Epithelial cell of proximal tubule (primary cell): ENCODE measurements at places on chromosomes 3 and 15. TPM values are rescaled to one million over a fixed set of nuclear protein-coding genes. Genes with fewer than 3 reads are reported as not detected.

GRCh38 chr3:139455206-139455605, 21.1 kb downstream of the RBP2 start:
- no peak for DNase-seq

- no peak for DNase-seq
Observed at GRCh38 chr3:56683122-56683817, at the start of gene TASOR. TASOR (minus strand) TSS chr3:56683265; CDS start chr3:56683006, 259 bp downstream.

DNA sequence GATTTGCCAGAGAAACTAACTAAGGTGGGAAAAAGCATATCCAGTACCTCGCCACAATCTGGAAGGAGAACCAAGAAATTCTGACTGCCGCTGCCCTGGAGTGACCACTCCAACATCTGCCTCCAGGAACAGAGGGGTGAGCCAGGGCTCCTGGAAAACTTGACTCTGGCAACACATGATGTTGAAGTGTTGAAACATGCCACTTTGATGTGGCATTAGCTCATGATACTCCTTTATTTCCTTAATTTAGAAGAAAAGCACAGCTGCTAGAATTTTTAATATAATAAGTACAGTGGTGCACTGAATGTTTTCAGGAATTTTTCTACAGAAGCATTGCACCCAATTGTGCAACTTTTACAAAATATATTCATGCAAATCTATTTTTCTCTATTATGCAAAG, 109.9 kb upstream of the BCL6 start:
- DNase-seq, result no peak

DNA sequence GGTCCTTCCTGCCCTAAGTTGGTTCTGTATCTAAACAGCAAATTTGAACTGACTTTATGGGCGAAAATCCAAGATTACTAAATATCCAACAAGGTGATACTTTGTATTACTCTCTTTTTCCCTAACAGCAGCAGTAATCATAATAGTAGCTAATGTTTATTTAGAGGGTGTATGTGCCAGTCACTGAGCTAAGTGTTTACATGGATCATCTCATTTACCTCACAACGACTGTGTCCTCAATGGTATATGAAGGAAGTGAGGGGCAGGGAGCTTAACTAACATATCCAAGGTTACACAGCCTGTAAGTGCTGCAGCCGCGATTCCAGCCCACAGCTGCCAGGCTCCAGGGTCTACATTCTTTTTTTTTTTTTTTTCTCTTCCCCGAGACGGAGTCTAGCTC, 10.3 kb upstream of the LRRC34 start:
- DNase-seq, result no peak

DNA sequence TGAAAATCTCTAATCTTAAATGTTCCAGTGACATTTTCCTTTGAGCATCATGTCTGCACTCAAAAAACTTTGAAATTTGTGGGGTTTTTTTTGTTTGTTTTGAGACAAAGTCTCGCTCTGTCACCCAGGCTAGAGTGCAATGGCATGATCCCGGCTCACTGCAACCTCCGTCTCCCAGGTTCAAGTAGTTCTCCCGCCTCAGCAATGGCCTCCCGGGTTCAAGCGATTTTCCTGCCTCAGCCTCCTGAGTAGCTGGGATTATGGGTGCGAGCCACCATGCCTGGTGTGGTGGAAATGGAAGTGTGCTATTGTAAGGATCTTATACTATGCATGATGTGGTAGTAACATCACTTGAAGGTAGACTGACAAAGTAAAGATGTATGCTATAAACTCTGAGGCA, 42.5 kb downstream of the TKT start:
- DNase-seq, result no peak

GRCh38 chr15:28047277-28047676, 51.8 kb downstream of the OCA2 start:
- no peak for DNase-seq

DNA sequence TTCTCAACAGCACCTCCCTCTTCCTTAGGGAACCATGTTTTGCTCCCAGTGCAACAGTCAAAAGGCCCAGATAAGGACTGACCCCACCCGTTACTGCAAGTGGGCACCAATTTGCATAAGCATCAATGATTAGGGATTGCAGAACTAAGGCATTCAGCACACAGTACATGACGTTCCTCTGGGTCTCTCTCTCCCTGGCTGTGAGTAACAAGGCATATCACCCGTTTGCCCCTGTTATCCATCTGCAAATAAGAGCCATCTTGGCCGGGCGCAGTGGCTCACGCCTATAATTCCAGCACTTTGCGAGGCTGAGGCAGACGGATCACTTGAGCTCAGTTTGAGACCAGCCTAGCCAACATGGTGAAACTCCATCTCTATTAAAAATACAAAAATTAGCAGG, 18.8 kb downstream of the MAGI1 start:
- no peak for DNase-seq

IP6K1 gene
- 27.5 and 30.7 TPM in 2 replicates for total RNA-seq

TM4SF4 gene
- 0.29 and 1.2 TPM in 2 replicates for total RNA-seq

SPSB4 gene
- total RNA-seq, result 0.58 and 1.2 TPM in 2 replicates

DLG1 gene
- 49.7 and 67.6 TPM in 2 replicates for total RNA-seq

CLSTN2 gene
- total RNA-seq, result 3.0 and 9.7 TPM in 2 replicates

BTBD1 gene
- 47.6 and 62.1 TPM in 2 replicates for total RNA-seq

MOBP gene
- 0.35 TPM in 1 of 2 replicates, not detected in the other for total RNA-seq

FOXP1 gene
- 26.1 and 63.9 TPM in 2 replicates for total RNA-seq
